ENCODE measurements at places on chromosomes 5 and 9. TPM values are rescaled to one million over a fixed set of nuclear protein-coding genes. Genes with fewer than 3 reads are reported as not detected.

DNA sequence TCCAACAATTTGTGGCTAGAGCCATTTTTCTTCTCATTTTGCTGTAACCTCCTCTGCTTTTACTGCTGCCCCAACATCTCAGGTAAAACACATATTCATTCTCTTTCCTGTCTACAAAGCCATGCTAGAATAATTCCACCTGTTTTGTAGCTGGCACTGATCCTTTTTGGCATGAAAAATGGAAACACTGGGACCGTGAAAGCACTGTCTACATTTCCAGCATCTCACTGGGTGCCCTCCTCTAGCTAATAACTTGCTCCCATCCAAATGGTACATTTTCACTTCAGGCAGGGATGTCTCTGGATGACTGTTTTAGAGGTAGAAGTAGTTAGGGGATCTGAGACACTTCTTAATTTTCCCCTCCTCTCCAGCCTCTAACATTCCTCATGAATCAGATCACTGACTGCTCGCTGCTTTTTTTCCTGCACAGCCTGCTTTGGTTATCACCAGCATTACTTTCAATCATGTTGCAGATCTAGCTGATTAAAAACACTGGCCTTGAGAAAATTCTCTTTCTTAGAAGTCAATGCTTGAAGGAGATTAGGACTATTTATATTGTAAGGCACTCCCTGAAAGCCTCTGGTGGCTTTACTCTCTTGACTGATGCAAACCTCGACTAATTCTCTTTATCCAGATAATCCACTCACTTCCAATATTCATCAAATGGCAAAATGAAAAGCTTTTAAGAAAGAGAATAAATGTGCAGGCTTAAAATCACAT, 1312.6 kb upstream of the DMAC1 start:
- DNase-seq = no peak
- H3K27ac ChIP-seq = no peak overlapping the region
- H3K27me3 ChIP-seq = no peaks in the 10 kb centered on the region
- H3K36me3 ChIP-seq = no peaks in the 10 kb centered on the region

- H3K36me3 ChIP-seq = no peaks in the 10 kb centered on the region
- H3K4me3 ChIP-seq = no peak overlapping the region
- no peaks in the 10 kb centered on the region for H3K4me1 ChIP-seq
- no peak for DNase-seq
- no peaks in the 10 kb centered on the region for H3K27me3 ChIP-seq
- H3K27ac ChIP-seq = no peak overlapping the region
Measured at GRCh38 chr5:68884144-68884754, 209.6 kb upstream of the SLC30A5 start.

GRCh38 chr5:14669415-14669814, 4.9 kb downstream of the OTULIN start:
- H3K4me3 ChIP-seq = no peak overlapping the region
- H3K36me3 ChIP-seq = no peaks in the 10 kb centered on the region
- H3K4me1 ChIP-seq = peaks cover 47% of the 10 kb centered on the region

DNA sequence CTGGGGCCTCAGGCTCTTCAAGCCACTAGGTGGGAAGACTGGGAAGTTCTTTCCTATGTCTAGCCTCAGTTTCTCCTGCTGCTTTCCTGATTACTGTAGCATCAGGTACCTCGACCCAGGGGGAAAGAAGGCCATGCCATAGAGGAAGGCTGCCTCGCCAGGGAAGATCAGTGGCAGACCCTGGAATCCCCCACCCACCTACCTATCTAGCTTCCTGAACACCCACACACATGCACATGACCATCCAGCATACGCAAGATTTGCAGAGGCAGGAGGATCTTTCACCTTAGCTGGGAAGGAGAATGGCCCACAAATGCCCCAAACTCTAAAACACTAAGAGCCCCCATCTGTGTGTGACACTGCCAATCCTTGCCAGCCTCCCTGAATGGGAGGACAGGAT, 8.0 kb downstream of the NR5A1 start:
- no peak for DNase-seq

DNA sequence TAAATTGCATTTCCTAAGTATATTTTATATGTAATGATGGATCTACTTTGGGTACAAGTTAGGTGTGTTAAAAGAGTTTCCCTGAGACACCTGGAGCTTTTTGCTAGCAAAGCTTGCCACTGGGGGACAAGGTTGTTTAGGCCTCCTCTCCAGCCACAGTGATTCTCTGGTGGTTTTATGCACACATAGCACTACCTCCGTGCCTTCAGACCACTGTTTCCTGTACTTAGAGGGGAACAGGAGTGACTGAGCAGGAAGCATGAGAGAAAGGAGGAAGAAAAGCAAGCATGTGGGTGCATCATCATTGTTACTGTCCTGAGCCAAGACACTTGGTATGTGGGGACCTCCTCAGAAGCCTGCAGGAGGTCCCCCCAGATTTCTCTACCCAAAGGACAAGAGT, 272.1 kb downstream of the RASEF start:
- no peak for DNase-seq
- no peaks in the 10 kb centered on the region for H3K36me3 ChIP-seq
- no peaks in the 10 kb centered on the region for H3K27me3 ChIP-seq

The PLAC8L1 gene
- not detected for total RNA-seq

The SLC25A51 gene
- total RNA-seq = 24.5 TPM

The SPINK5 gene
- total RNA-seq = 3.2 TPM

DNA sequence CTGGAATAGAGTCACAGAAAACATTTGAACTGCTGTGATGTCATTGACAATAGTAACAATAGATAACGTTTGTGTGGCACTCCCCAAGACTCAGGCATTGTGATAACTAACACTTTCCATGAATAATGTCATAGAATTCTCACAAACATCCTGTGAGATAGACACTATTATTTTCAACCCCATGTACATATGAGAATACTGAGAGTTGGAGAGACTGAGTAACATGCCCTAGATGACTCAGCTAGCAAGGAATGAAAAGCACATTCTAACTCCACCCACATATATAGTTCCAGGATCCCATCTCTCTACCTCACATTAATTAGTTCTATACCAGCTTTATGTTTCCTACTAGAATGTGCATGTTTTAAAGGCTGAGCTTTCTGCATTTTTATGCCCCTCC, 71.4 kb downstream of the ASTN2 start:
- DNase-seq = no peak
- H3K36me3 ChIP-seq = no peaks in the 10 kb centered on the region
- no peak overlapping the region for H3K4me3 ChIP-seq
- no peaks in the 10 kb centered on the region for H3K27me3 ChIP-seq
- no peak overlapping the region for H3K27ac ChIP-seq

GRCh38 chr5:74631081-74631953, 9.2 kb downstream of the ENC1 start:
- DNase-seq = no peak
- peak overlapping the region; percentile 76 for H3K27ac ChIP-seq
- H3K4me1 ChIP-seq = peaks cover 31% of the 10 kb centered on the region
- peaks cover 23% of the 10 kb centered on the region for H3K36me3 ChIP-seq
- H3K27me3 ChIP-seq = no peaks in the 10 kb centered on the region

The SV2C gene
- 0.32 TPM for total RNA-seq

- H3K4me3 ChIP-seq = no peak overlapping the region
- no peaks in the 10 kb centered on the region for H3K27me3 ChIP-seq
- H3K4me1 ChIP-seq = peaks cover 7% of the 10 kb centered on the region
- no peak for DNase-seq
- H3K27ac ChIP-seq = no peak overlapping the region
Measured at GRCh38 chr5:126358525-126358924, 64.7 kb upstream of the GRAMD2B start.

The PITX1 gene
- total RNA-seq = not detected

- H3K27me3 ChIP-seq = no peaks in the 10 kb centered on the region
- no peak overlapping the region for H3K4me3 ChIP-seq
- DNase-seq = no peak
- H3K36me3 ChIP-seq = no peaks in the 10 kb centered on the region
- H3K27ac ChIP-seq = no peak overlapping the region
Measured at GRCh38 chr9:26261503-26262330, 583.5 kb upstream of the TUSC1 start.

DNA sequence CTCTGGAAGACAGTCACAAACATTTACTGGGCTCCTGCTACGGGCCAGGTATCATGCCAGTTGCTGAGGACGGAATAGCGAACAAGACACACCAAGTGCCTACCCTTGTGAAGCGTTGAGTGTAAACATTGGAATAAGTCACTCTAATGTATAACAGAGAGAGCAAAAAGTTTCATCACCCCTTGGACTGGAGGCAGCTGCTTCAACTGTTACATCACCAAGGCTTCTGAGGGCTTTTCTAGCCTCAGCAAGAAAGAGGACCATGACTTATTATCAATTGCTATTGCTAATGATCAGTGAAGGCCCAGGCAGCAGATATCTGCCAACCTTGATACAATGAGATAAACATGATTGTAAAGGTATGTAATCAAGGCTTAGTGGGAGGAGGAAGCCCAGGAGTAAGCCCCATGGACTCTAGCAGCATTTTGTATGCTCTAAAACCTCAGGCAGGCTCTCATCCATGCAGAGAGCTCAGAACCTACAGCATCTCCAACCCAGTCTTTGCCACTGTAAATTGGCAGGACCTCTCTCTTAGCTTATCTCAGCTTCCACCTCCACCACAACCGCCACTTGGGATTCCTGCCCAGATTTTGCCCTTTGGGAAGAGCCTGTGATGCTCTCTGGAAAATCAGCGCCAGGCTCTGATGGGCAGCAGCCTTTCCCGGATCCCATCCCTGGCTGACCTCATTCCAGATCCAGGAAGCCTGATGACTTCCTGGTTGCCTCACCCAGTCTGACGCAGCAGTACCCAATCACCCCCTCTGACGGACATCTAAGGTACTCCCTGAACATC, 54.5 kb downstream of the ADAM19 start:
- no peak for DNase-seq
- H3K4me3 ChIP-seq = no peak overlapping the region
- H3K27ac ChIP-seq = peak overlapping the region; percentile 2
- H3K36me3 ChIP-seq = peaks cover 6% of the 10 kb centered on the region

DNA sequence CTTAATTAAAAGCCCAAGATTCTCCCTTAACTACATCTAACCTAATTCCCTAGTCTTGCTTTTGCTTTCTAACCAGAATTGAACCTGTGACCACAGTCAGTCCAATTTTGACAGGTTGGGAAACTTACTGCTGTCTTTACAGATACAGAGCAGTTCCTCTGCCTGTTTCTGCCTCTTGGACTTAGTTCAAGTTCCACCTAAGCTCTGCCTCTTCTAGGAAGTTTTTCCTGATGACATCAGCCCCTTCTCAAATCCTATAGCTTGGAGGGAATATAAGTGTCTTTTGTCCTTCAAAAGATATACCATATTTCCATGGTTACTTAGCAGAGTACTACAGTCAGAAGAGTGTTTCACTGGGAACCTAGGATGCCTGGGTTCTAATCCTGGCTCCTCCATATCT, 31.7 kb downstream of the BRINP1 start:
- H3K36me3 ChIP-seq = no peaks in the 10 kb centered on the region
- H3K4me3 ChIP-seq = no peak overlapping the region
- H3K4me1 ChIP-seq = no peaks in the 10 kb centered on the region
- no peaks in the 10 kb centered on the region for H3K27me3 ChIP-seq
- H3K27ac ChIP-seq = no peak overlapping the region
- DNase-seq = no peak

- DNase-seq = no peak
- no peaks in the 10 kb centered on the region for H3K36me3 ChIP-seq
- H3K27me3 ChIP-seq = no peaks in the 10 kb centered on the region
- H3K4me1 ChIP-seq = peaks cover 31% of the 10 kb centered on the region
- H3K4me3 ChIP-seq = peak overlapping the region; percentile 43
- H3K27ac ChIP-seq = peak overlapping the region; percentile 78
Measured at GRCh38 chr9:127779136-127779981, 893 bp upstream of the SH2D3C start.

DNA sequence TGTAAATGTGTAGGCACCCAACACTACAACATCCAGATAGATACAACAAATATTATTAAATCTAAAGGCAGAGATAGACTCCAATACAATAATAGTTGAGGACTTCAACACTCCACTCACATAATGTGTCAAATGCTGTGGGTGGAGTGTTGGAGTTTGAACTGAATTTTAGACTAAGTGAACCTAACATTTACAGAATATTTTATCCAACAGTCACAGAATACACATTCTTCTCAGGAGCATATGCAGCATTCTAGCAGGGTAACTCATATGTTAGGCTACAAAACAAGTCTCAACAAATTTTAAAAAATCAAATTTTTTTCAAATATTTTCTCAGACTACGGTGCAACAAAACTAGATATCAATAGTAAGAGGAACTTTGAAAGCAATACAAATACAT, 648.7 kb upstream of the CDH18 start:
- H3K36me3 ChIP-seq = no peaks in the 10 kb centered on the region
- H3K27ac ChIP-seq = no peak overlapping the region
- no peak for DNase-seq
- no peak overlapping the region for H3K4me3 ChIP-seq
- H3K4me1 ChIP-seq = no peaks in the 10 kb centered on the region
- no peaks in the 10 kb centered on the region for H3K27me3 ChIP-seq

DNA sequence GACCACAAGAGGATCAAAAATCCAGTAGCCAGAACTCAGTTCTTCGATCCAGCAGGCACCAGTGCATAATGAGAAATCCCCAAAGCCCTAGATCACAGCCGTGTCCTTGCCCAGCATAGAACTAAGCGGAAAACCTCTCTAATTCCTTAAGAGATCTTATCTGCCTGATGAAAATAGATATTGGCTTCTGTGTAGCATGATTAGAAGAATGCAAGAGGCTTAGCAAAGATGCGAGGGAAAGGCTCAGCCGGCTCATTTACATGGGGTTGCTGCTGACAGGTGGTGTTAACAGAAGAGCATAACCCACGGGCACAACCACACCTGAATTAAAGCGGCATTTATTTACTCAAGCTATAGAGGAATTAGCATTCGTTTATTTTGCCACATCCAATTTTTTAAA, 400.0 kb upstream of the ADAMTS16 start:
- H3K27me3 ChIP-seq = no peaks in the 10 kb centered on the region
- no peaks in the 10 kb centered on the region for H3K4me1 ChIP-seq
- DNase-seq = no peak
- no peak overlapping the region for H3K27ac ChIP-seq
- no peak overlapping the region for H3K4me3 ChIP-seq
- H3K36me3 ChIP-seq = no peaks in the 10 kb centered on the region

DNA sequence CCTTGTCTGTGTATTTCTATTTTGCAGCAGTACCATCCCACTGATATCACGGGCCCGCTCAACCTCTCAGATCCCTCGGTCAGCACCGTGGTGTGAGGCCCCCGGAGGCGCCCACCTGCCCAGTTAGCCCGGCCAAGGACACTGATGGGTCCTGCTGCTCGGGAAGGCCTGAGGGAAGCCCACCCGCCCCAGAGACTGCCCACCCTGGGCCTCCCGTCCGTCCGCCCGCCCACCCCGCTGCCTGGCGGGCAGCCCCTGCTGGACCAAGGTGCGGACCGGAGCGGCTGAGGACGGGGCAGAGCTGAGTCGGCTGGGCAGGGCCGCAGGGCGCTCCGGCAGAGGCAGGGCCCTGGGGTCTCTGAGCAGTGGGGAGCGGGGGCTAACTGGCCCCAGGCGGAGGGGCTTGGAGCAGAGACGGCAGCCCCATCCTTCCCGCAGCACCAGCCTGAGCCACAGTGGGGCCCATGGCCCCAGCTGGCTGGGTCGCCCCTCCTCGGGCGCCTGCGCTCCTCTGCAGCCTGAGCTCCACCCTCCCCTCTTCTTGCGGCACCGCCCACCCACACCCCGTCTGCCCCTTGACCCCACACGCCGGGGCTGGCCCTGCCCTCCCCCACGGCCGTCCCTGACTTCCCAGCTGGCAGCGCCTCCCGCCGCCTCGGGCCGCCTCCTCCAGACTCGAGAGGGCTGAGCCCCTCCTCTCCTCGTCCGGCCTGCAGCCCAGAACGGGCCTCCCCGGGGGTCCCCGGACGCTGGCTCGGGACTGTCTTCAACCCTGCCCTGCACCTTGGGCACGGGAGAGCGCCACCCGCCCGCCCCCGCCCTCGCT, 1.9 kb downstream of the LRRC26 start:
- no peaks in the 10 kb centered on the region for H3K36me3 ChIP-seq
- no peak for DNase-seq
- no peak overlapping the region for H3K27ac ChIP-seq
- H3K4me1 ChIP-seq = peaks cover 21% of the 10 kb centered on the region
- peaks cover 97% of the 10 kb centered on the region for H3K27me3 ChIP-seq
- H3K4me3 ChIP-seq = peak overlapping the region; percentile 29

The NAIF1 gene
- 11.8 TPM for total RNA-seq
